ENCODE measurements at places on chromosomes 2 and 18.
A peak's percentile ranks its signal among the peaks of the same experiment; 100 is the strongest.

DNA sequence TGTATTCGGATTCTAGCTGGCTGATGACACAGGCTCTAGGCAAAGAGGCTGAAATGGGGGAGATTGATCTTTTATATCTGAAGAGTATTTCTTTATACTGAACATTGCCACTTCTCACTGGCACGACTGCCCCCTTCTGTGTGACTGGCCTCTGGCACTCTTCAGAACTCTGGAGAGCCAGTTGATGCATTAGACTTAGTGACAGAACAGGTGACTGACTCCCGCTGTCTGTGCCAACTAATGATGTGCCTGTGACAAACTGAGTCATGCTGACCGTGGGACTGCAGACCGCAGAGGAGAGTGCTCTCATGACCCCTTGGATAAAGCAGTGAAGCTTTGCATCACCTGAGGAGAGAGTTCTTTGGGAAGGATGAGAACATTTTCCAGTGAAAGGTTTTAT lies 14.4 kb downstream of the MGAT5 start:
- DNase-seq, result no peak

GRCh38 chr2:128635361-128635900 lies 316.8 kb upstream of the HS6ST1 start:
- no peak for DNase-seq

GRCh38 chr2:157174321-157174720 lies 83.2 kb upstream of the GALNT5 start:
- DNase-seq, result no peak

DNA sequence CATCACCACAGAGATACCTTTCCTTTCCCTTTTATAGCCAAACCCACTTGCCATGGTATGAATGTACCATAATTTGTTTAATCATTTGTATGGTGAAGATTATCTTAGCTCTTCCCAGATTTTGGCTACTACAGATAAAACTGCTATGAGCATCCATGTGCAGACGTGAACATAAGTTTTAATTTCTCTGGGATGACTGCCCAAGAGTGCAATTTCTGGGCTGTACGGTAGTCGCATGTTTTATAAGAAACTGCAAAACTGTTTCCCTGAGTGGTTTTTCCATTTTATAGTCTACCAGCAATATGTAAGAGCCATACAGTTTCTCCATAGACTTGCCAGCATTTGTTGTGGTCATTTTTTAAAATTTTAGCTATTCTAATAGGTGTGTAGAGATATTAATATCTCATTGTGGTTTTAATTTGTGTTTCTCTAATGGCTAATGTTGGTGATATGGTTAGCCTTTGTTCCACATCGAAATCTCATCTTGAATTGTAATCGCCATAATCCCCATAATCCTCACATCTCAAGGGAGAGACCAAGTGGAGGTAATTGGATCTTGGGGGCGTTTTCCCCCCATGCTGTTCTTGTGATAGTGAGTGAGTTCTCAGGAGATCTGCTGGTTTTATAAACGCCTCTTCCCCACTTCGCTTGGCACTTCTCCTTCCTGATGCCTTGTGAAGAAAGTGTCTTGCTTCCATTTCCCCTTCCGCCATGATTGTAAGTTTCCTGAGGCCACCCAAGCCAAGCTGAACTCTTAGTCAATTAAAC lies 628.5 kb upstream of the KLHL29 start:
- no peak for DNase-seq

GRCh38 chr2:226544596-226545210 lies 254.9 kb downstream of the IRS1 start:
- no peak for DNase-seq

DNA sequence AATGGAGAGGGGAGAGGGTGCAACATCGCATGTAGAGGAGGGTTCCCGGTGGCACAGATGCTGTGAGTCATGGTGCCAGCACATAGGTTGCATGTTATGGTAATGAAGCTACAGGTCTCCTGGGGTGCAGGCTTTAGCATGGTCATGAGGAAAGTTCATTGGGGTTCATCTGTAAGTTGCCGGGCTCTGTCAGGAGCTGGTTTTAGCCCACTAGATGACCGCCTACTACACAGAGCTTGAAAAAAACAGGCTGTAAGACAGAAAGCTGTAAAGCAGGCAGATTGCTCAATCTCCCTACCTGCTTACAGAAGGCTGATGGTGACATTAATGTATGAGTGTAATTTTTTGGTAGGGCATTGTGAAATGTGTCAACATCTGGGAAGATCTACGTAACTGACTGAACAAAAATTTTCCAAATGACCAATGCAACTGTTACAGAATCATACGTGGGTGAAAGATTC lies 23.9 kb downstream of the DYSF start:
- DNase-seq, result no peak

DNA sequence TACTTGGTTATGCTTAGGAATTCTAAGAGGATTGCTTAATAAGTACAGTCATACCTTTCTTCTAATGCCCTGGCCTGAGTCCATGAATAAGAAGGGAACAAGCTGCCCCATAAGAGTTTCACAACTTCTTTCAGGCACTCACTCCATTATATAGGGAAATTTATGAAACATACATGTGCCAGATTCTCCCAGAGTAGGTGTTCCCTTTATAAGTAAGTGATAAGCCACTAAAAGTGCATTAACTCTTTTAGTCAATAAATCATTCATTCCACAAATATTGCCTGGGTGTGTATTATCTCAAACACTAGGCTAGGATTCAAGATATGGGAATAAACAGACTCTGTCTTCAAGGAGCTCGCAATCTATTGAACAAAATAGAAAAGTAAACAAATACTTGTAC lies 84.5 kb upstream of the RBBP8 start:
- no peak for DNase-seq

DNA sequence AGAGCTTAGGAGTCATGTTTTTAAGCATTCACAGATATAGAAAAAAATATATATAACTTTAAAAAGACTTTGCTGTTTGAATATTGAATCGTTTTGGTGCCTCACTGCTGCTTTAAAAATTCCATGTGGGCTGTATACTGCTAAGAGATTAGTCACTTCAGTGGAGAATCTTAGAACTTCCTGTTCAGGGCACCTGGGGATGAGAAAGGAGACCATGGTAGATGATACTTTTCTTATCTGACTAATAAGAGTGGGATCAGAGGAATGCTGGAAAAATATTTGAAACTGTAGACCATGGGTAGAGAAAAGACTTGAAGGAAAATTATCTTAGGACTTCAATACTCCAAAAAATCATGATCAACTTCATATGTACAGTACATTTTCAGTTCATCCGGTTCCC lies 442.2 kb upstream of the SETBP1 start:
- DNase-seq, result no peak

- DNase-seq, result no peak
These were observed 35.6 kb downstream of the THADA start for GRCh38 chr2:43560231-43560547.

GRCh38 chr2:97849881-97850528 lies 136.6 kb downstream of the ZAP70 start:
- peak; percentile 36 for DNase-seq

GRCh38 chr2:154551649-154552048 lies 146.8 kb upstream of the KCNJ3 start:
- DNase-seq, result peak; percentile 59

DNA sequence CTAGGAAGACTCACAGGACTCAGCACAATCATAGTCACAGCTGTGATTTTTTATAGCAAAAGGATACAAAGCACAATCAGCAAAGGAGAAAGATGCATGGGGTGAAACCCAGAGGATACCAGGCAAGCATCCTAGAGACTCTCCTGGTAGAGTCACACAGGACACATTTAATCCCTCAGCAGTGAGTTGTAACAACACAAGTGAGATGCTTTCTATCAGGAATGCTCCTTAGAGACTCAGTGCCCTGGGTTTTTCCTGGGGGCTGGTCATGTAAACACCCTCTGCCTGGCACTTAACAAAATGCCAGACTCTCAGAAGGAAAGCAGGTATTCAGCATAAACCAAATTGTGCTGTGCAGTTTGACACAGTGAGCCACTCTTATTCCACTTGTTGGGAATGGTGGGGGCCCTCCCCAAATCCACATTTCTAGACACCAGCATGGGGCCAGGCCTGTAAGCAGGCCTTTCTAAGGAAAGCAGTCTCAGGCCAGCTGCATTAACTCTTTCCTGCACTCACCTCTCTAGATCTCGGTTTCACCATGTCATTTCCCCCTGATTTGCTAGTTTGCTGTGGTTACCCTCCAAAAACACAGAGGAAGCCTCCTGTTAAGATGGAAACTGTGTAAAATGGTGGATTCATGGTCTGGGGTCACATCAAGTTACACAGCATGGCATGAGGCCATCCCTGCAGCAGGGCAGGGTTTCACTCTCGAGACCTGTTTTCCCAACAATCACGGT lies 16.9 kb upstream of the RNU4ATAC start:
- DNase-seq, result no peak

DNA sequence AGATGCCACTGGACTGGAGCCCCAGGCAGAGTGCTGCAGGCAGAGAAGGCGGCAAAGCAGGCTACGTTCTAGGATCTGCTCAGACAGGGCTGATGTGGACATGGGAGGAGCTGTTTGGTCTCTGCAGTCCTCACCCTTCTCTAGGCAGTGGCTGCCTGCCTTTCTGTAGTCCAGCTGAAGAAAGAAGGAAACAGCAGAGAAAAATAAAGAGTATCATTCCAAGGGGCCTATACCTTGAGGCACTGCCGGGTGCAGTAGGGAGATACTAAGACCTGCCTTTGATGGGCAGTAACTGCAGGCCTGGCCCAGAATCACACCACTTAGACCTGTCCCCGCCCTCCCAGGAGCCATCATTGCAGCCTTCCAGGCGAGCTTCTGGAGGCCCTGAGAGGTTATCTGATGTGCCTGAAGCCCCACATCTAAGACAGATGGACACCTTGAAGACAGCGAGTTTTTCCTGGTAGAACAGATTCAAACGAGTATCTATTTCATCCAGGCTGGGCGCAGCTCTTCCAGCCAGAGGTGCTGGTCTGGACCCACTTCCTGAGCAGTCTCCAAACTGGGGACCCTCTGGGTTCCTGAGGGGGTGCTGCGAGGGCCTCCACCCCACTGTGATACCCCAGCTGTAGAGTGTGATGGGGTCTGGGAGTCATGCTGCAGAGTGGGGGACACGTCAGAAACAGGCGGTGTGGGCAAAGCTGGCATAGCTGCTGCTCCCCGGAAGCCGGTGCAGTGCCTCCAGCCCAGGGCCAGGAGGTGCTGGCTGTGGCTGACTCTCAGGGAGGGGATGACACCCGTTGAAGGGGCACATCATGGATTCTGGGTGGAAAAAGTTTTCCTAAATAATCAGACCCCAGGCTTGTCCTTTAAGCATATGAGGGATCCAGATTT lies 87.3 kb upstream of the OTOS start:
- DNase-seq, result no peak

DNA sequence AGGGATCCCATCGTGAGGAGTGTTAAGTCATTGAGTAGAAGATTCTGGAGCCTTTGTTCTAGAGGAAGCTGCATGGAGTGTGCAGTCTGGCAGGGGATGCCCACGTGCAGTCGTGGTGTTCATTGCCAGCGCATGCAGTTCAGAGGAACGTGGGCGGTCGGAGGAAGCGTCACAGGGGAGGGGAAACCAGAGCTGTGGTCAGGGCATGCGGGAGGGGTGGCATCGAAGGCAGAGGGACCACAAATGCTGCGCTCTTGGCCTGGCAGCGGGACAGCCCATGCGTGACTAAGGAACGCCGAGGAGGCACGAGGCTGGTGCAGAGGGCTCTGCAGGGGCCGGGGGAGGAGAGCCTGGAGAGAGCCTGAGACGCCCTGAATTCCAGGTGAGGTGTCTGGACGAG lies 141.1 kb downstream of the KLHL29 start:
- no peak for DNase-seq

DNA sequence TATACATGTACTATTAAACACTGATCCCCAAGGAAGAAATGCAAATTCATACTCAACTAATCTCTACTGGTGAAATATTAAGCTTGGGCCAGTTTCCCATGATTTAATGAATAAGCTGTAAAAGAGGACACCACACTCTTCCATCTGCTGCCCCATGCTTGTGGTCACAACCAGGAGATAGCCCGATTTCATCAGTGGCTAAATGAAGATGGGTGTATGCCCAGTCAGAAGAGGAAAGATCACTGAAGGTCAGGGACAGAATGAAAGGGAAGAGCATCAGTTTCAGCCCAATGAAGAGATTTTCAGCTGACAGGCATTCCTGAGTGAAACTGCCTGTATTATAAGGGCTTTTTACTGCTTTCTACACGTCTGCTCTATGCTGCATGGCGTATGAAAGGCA lies 103.5 kb downstream of the KCNS3 start:
- DNase-seq, result no peak

DNA sequence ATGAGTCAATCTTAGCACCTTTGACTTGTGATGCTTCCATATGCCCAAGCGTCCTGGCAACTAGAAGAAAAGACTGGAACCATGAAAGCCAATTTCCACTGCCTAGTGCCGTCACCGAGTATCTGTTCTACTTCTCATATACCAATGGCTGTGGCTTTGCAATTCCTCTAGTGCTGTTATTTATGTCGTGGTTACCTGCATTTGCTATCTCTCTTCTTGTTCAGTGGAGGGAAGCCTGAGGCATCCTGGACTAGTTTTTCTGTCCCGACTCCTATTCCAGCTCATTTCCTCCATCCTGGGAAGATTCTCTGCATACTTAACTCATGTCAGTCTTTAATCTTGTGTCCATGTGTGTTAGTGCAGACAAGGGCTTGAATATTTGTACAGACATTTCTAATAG lies 117.9 kb downstream of the FEZ2 start:
- DNase-seq, result no peak

GRCh38 chr2:127451981-127452380 lies 33.8 kb downstream of the PROC start:
- no peak for DNase-seq

DNA sequence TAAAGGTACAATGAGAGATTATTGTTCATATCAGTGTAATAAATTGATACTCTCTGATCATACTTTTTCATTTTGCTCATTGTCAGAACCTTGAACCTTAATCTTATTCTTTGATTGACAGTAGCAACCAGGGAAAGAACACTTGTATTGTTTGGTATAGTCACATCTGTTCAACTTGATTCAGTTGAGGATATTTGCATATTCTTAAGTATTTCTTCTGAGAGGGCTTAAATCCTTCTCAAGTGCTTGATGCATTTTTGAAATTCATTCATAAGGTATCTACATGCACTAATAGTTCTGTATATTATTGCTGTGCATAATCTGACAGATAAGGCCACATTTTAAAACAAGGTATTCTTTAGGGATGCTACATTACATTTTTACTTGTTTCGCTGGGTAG lies 118.9 kb downstream of the EHBP1 start:
- no peak for DNase-seq

GRCh38 chr2:143468341-143468888 lies 339.2 kb downstream of the ARHGAP15 start:
- DNase-seq, result no peak

- no peak for DNase-seq
These were observed 145.8 kb upstream of the GULP1 start for GRCh38 chr2:188145885-188146284.
